ENCODE measurements at places on chromosomes 11 and 22.

DNA sequence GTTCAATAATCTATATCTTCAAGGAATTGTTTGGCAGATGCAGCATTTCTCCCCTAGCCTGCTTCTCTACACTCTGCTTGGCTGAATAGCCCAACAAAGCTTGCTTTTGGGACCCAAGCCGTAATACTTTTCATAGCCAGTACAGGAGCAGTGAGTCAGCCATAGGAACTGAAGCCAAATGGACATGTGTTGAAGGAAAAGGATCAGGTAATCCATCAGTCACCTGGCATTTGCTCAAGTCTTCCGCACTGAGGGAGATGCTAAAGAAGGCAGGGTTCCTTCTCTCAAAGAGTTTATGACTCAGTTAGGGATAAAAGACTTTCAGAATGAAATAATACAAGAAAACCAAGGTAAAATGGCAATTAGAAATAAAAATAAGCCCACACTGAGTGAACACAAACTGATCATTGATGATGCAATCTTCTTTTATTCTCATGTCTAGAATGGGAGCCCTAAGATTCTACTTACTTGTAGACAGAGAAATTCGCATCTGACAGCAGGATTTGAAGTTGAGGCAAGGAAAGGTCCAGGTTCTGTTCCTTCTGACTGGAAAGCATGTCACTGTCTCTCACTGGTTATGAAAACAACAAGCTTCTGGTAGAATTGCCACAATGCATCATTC lies 13.2 kb downstream of the C11orf87 start:
- DNase-seq: no peak

DNA sequence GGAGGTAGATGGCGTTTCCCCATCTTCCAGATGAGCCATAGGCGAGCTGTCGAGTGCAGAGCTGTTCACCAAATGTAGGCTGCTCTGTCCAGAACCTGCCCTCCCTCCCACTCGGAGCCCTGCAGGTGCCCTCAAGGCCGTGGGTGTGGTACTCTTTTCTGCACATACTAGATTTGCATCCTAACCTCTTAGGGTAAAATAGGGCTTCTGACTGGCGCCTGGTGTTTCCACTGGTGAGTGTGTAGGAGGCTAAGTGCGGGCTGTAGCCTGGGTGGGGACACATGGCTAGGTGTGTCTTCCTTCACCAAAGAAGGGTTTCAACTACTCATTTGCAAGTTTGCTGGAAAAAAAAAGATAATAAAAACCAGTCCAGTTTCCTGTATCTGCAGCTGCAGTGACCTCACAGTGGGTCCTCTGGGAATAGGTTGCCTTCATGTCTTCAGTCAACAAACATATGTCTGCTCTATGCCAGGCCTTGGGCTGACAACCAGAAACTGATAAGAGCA lies 8.5 kb downstream of the BIK start:
- DNase-seq: no peak

GRCh38 chr11:125382822-125383221 lies 113.2 kb downstream of the FEZ1 start:
- no peak for DNase-seq

DNA sequence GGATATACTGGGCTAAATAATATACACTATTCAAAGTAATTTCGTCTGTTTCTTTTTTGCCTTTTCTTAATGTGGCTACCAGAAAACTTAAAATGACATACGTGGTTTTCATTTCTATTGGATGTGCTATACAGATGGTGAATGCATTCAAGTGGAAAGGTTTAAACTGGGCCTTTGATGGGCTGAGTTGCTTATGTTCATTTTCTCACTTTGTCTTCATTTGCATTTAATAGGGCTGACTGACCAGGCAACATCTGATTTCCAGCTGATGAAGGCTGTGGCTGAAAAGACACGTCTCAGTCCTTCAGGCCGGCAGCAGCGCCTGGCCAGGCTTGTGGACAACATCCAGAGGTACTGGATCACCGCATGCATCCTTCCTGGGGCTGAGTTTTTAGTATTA lies 27.9 kb downstream of the PIWIL4 start:
- no peak for DNase-seq

DNA sequence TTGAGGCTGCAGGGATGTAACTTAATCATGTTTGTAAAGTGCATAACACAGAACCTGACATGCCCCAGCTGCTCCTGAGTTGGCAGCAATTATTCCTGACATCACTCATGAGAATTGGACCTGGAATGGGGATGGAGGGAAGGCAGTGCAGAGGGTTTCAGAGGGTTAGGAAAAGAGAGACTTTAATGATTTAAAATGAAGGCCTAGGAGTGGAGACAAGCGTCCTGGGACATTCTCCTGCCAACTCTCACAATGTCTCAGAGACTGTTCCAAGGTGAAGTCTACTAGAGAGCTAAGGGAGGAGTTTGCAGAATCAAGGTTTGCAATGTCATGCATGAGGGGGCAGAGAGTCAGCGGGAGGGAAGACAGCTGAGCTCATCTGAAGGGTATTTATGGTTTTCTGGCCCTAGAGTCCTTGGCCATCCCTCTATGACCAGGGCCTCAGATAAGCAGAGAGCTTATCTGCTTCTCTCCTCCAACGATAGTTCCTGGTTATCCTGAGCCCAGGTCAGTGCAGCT lies 36.9 kb downstream of the GGTLC2 start:
- DNase-seq: no peak

DNA sequence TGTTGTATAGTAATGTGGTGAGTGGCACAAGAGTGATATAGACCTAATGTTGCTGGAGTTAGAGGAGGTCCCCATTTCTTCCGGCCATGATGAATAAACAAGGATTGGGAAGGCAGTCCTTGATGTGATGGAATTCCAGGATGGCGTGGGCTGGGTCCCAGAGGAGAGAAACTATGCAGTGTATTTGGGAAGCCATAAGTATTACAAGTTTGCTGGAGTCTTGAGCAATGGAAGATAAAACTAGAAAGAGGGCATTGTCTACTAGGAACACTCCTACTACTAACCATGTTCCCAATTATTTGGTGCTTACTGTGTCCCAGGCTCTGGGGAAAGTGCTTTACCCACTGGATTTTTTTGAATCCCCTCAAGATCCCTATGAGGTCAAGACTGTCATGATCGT lies 20.0 kb downstream of the LDLRAD3 start:
- DNase-seq: no peak

GRCh38 chr11:7936615-7937014 lies 4.9 kb downstream of the OR10A3 start:
- DNase-seq: peak; percentile 49

GRCh38 chr11:10285148-10285802 lies 8.7 kb downstream of the SBF2 start:
- peak; percentile 15 for DNase-seq

DNA sequence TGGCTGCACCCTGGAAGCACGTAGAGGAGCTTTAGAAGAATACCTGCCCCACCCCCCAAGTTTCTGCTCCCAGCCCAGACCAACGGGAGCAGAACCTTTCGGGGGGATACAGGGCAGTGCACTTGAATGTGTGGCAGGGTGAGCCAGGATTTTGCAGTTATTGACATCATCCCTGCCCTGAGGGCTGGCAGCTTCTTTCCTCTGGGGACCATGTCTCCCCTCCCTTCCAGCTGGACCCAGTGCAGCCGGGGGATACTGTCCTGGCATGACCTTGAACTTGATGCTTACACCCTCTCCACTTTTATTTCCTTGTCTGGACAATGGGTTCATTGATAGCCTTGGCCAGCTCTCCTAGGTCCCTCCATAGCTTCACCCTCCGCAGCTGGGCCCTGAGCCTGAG lies 4.1 kb upstream of the CABP7 start:
- no peak for DNase-seq

GRCh38 chr11:8269636-8270035 lies 6.0 kb upstream of the LMO1 start:
- DNase-seq: no peak

- DNase-seq: no peak
These were observed 29.3 kb downstream of the NAT10 start for GRCh38 chr11:34134765-34135164.

DNA sequence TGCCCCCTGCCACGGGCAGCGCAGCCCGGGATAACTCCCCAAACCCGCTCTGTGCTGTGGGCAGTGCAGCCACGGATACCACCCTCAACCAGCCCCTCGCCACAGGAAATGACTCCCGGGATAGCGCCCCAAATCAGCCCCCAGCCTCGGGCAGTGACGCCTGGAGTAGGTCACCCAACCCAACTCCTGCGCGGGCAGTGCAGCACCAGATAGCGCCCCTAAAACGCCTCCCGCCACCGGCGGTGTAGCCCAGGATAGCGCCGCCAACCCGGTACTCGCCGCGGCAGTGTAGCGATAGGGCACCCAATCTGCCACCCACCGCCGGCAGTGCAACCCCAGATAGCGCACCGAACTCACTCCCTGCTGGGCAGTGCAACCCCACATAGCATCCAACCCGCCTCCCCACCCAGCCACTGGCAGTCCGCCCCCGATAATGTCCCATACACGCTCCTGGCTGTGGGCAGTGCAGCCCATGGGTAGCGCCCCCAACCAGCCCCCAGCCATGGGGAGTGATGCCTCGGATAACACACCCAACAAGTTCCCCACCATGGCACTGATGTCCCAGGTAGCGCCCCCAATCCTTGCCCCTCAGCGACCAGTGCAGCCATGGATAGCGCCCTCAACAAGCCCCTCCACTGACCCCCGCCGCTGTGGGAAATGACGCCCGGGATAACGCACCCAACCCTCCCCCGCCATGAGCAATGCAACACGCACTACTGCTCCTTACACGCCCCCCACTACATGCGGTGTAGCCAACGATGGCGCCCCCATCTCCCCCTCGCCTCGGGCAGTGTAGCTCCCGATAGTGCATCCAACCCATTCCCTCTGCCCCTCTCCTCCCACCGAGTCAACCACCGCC lies 1.5 kb downstream of the RFPL2 start:
- DNase-seq: peak; percentile 74

GRCh38 chr11:86515297-86516094 lies 140.8 kb downstream of the CCDC81 start:
- DNase-seq: no peak

GRCh38 chr11:102813484-102813883 lies 15.5 kb upstream of the MMP1 start:
- no peak for DNase-seq

DNA sequence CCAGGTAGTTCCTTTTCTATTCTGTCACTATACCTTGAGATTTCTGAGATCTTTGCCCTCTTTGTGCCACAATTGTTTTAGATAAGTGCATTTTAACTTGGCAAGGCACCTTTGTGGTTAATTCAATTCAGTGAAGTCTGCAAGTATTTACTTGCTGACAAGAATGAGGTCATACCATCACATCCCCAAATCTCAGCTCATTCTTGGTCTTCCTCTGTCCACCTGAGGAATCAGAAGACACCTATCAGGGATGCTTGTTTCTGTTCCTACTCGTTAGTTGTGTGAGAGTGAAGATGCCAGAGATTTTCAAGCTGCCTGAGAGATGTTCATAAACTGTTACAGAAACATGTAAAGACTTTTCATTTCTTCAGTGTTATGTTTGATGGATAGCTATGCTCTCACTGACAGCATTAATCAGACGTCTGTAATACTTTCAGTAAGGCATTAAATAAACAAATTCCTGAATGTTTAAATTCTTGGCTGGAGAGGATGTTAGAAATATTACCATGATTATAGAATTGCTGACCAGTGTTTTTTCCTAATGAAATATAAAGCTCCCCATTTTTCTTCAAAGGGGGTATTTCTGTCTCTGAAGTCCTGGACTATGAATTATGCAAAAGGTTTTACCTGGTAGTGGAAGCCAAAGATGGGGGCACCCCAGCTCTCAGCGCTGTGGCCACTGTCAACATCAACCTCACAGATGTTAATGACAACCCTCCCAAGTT lies 135.0 kb upstream of the MTNR1B start:
- no peak for DNase-seq

GRCh38 chr11:125170510-125171031 lies 6.0 kb downstream of the PKNOX2 start:
- no peak for DNase-seq

DNA sequence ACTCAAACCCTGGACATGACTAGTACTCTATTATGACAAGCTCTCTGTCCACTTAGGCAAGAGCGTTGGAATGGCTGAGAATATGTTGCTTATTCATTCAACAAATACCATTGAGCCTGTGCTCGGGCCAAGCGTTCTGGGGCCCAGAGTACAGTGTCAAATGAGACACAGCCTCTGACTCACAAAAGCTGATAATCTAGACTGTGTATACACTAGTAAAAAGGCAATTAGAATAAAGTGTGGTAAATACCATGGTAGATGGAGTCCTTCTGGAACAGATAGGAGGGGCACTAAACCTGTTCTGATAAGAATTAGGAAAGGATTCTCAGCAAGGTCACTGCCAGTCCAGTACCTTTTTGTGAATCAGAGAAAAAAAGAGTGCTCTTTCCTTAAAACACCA lies 24.7 kb downstream of the KCNE3 start:
- DNase-seq: peak; percentile 27

- no peak for DNase-seq
These were observed 66.7 kb upstream of the PPARA start for GRCh38 chr22:46083383-46084350.

- DNase-seq: no peak
These were observed 17.0 kb upstream of the CDON start for GRCh38 chr11:126079621-126080124.

- DNase-seq: peak; percentile 48
These were observed 37.0 kb upstream of the TIMP3 start for GRCh38 chr22:32764330-32765131.

DNA sequence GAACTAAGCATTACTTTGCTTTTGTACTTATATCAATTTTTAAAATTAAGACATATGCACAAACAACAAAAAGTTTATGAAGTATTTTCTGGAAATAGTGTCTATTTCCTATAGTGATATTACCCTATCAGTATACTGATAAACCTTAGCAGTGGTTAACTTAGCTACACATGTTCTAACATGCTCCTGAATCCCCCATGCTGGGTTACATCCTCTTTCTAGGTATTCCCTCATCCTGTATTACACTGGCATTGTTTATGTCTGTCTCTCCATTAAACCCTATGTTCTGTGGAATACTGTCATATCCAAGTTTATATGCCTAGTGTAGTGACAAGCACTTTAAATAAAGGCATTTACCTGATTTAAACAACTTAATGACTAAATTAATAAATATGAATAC lies 1.8 kb upstream of the FAR1 start:
- DNase-seq: no peak

DNA sequence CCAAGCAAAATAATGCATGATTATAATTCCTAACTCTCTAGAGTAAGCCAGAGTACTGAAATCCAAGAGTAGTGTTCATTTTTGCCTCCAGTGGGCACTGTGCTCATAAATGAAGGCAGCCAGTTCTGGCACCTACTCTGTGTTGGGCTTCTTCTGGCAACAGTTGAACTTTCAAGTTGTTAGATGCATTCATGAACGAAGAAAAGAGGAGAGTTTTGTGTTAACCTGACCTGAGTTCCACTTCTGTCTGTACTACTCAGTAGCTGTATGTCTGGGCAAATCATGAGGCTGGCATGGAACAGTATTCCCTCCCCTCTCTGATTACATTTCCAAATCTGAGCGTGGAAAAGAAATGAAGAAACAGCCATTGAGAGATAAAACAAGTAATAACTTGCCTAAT lies 20.3 kb upstream of the TENM4 start:
- DNase-seq: peak; percentile 21
